Activated naive CD4-positive, alpha-beta T cell treated with anti-CD3 and anti-CD28 coated beads, Interleukin-2, amount 10 ng/mL, durations not matched to agents 7 days and 5 days (primary cell): ENCODE measurements at places on chromosomes 13 and 19.

- DNase-seq = no peak
Measured at GRCh38 chr19:695352-695949, at the start of gene PRSS57. Gene PRSS57, minus strand, starts transcription at chr19:695452. Its CDS starts 22 bp downstream, at chr19:695430.

- DNase-seq = peak; percentile 80
Measured at GRCh38 chr19:46574533-46574932, 26.6 kb upstream of the CALM3 start.

GRCh38 chr13:72875233-72875632 is 93.3 kb downstream of the PIBF1 start:
- DNase-seq = no peak

- DNase-seq = peak; percentile 53
Measured at GRCh38 chr19:46717716-46718143, 816 bp upstream of the PRKD2 start.

DNA sequence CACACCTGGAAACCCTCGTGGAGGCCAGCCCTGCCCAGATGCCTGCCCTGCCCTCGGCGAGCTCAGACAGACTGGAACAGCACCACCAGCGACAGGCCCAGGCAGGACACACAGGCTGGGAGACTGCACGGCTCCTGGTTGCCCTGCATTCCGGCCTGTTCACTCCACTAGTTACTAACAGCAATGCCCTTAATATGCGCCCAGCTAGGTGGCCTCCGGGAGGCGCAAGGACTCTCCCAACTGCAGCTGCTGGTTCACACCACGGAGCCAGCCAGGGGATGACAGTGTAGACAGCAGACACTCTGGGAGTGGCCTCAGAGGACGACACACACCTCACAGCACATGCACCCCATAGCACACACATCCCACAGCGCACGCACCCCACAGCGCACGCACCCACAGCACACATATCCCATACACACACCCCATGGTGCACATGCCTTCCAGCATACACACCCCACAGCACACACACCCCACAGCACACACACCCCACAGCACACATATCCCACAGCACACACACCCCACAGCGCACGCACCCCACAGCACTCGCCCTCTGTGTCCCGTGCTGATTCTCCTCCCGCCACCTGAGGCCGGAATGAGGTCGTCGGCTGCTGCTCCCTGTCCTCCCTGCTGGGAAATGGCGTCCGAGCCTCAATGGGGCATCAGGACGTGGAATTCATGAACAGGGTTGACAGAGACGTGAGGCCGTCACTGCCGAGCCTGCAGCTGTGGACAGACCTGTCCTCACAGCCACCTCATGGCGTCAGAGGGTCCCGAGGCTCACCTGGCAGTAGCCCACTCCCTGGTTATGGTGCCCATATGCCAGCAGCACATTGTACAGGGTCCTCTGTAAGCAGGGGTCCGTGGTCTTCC is 13.6 kb downstream of the GRTP1 start:
- no peak for DNase-seq

- DNase-seq = no peak
Measured at GRCh38 chr19:38905620-38906019, 5.9 kb downstream of the NFKBIB start.

GRCh38 chr19:23823952-23824389 is 65.3 kb upstream of the ZNF681 start:
- DNase-seq = peak; percentile 39

- DNase-seq = no peak
Measured at GRCh38 chr19:50377517-50377916, 1.3 kb downstream of the NR1H2 start.

GRCh38 chr19:32022731-32023563 is 322.5 kb upstream of the ZNF507 start:
- no peak for DNase-seq

GRCh38 chr13:98443329-98443728 is 133.6 kb downstream of the STK24 start:
- DNase-seq = no peak

- DNase-seq = peak; percentile 60
Measured at GRCh38 chr19:17337675-17338432, 501 bp downstream of the GTPBP3 start.

- no peak for DNase-seq
Measured at GRCh38 chr19:35389192-35389861, 18.5 kb downstream of the GPR42 start.

DNA sequence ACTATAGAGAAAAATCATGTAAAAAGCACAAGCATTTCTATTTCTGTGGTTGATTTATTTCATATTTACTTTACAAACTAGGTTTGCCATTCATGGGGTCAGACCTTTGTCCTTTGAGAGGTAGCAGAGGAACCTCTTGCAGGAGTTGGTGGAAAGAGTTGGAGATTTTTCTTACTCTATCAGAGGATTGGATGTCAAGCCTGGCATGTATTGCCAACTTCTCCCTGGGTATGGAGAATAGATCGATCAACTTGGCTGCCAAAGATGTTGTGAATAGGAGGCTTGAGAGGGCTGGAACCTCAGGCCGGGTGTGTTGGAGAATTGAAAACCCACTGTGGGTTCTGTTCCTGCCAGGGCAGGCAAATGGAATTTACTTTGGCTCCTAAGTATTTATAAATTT is 81.2 kb downstream of the WDFY2 start:
- DNase-seq = no peak

- peak; percentile 97 for DNase-seq
Measured at GRCh38 chr19:58513694-58514563, 2.1 kb upstream of the SLC27A5 start.

GRCh38 chr19:12075538-12076139 is 11.1 kb downstream of the ZNF844 start:
- DNase-seq = no peak

DNA sequence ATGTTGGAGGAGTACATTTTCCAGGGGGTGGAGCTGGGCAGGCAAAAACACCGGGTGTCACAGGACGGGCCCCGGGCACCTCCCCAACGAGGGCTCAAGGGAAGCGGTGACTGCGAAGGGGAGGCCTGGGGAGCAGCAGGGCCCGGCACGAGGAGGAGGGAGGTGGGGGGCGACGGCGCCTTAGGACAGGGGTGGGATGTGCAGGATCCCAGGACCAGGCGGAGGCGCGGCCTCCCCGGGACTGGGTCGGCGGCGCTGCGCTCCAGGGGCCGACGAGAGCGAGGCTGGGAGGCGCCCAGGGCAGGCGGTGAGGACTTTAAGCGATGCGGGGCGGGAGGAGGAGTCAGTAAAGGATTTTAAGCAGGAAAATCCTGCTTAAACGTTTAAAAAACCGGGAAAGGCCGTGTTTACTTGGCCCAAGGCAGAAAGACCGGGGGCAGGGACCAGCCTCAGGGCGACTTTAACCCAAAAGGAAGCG is 427 bp downstream of the ZNF160 start:
- DNase-seq = peak; percentile 67

DNA sequence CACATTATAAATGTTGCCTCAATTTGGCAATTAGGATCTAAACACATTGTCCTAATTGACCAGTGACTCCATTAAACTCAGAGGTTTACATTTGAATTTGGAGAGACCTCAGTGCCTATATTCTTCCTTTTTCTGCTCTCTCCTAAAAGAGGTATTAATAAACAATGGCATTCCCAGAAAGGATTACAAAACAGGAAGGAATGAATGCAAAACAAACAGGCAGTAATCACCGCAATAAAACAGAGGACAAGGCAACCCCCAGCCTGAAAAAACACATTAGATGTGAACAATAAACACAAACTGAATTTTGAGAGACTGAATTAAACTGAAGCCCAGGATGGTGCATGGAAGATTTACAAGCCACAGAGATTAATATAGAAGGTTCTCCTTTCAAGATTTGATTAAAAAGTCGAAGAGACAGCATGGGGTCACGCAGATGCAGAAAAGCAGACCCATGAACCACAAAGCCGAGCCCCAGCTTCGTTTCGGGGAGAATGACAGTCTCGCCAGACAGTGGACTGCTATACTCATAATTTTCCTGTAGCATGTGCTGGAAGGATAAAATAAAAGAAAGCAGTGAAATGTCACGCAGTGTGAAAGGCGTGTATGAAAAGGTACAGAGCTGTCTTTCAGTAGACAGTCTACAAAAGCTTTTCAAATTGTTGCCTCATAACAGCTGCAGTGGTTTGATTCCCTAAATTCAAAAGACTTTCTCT is 503.0 kb downstream of the LIG4 start:
- DNase-seq = no peak

DNA sequence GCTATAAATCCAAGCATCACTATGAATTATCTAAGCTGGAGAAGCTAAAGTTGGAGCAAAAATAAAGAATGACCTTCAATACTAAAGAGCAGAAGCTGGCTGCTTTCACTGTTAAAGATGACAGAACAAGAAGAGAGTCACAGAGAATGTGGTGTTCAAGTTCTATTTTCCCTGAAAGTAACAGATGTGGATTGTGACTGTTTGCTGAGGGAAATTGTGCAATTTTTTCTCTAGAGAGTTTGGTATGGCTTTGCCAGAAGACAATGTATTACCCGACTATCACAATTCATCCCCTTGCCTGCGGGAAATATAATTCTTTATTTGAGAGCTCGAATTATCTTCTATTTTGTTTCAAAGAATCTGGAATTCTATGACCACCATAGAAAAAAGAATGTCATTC is 83.1 kb downstream of the TNFSF13B start:
- no peak for DNase-seq

- DNase-seq = no peak
Measured at GRCh38 chr13:24007979-24008620, 110.8 kb upstream of the C1QTNF9B start.

GRCh38 chr19:43626838-43627237 is 7.4 kb upstream of the ZNF428 start:
- DNase-seq = no peak
